Non-pigmented ciliary epithelial cell (primary cell): ENCODE measurements at places on chromosomes 6 and 20.

GRCh38 chr6:25462235-25462897 lies 183.2 kb downstream of the CARMIL1 start:
- no peak for DNase-seq

DNA sequence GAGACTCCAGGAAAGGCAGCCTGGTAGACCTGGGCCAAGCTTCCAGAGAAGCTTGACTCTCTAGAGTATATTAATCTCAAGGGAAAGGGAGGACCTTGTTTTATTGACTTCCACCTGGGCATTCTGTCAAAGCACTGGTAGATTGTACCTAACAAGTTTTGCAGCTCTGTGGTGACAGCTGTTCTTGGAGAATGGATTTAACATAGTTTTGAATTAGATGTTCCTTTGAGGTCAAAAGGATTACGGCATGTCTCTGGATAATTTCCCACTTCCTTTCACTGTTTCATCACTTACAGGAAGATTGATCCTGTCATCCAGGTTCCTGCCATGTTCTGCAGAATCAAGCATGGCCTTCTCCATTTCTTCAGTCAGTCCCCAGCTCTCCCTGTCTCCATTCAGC lies 246.0 kb downstream of the PHACTR1 start:
- DNase-seq, result no peak

GRCh38 chr6:53398247-53399026 lies 49.7 kb upstream of the ELOVL5 start:
- DNase-seq, result no peak

DNA sequence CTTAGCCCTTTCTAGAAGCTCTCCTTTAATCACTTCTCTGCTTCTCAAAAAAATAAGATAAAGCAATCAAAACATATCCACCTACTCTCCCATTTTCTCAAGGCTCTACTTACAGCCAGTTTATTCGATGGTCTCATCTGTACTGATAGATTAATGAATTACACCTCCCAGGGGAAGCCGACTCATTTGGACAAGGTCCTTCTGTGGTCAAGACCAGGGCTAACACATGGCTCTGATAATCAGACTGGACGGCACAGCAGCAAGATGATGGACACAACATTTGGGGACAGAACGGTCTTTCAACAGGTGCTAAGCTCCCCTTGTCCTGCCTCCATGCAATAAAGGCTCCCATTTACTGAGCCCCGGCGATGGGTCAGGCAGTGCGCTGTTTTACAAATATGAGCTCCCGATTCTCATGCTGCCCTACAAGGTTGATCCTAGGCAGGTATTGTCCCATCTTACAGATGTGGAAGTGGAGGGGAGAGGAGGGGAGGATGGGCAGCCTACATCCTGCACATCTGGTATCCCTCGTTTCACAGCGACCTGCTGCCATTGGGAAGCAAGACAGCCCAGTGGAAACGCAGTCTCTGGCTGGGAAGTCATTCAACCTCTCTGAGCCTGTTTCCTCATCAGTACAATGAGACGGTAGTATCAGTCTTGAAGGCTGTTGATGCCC lies 15.7 kb downstream of the CPNE5 start:
- no peak for DNase-seq

- no peak for DNase-seq
These were observed 12.5 kb downstream of the ALDH8A1 start for GRCh38 chr6:134937426-134937825.

GRCh38 chr6:142642651-142643050 lies 302.3 kb downstream of the HIVEP2 start:
- DNase-seq, result no peak

DNA sequence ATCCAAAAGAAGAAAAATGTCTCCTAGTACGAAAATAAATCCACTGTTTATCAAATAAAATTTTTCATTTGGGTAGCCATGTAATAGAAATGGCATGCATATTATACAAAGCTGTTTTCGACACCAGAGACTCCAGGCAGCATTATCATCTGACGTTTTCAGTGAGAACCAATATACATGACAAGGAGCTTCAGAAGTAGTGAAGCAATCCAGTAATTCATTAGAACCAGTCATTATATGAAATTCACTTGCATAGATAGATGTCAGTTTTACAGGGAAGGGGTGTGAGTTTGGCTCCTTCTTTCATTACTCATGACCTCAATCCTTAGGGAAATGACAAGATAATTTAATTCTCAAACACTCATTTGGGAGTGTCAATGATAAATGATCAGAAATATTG lies 14.7 kb downstream of the HTR1B start:
- no peak for DNase-seq

- DNase-seq, result peak; percentile 64
These were observed 32.1 kb upstream of the CENPW start for GRCh38 chr6:126307849-126308248.

- DNase-seq, result no peak
These were observed 103.9 kb upstream of the PMEPA1 start for GRCh38 chr20:57813509-57814269.

DNA sequence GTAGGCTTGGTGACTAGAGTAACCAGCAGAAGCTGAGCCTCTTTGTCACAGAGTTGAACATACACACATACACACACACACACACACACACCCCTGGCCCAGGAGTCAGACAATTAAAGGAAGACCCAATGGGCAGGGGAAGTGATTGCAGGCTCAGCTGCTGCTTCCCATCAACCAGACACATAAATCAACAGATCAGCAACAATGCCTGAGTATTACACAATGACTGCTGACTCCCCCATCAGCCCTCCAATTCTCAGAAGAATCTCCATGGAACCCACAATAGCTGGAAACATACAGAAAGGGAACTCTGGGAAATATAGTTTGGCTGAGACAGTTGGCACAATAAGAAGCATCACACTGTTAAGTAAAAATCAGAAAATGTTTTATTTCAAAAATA lies 270.4 kb upstream of the PLCB4 start:
- DNase-seq, result no peak

DNA sequence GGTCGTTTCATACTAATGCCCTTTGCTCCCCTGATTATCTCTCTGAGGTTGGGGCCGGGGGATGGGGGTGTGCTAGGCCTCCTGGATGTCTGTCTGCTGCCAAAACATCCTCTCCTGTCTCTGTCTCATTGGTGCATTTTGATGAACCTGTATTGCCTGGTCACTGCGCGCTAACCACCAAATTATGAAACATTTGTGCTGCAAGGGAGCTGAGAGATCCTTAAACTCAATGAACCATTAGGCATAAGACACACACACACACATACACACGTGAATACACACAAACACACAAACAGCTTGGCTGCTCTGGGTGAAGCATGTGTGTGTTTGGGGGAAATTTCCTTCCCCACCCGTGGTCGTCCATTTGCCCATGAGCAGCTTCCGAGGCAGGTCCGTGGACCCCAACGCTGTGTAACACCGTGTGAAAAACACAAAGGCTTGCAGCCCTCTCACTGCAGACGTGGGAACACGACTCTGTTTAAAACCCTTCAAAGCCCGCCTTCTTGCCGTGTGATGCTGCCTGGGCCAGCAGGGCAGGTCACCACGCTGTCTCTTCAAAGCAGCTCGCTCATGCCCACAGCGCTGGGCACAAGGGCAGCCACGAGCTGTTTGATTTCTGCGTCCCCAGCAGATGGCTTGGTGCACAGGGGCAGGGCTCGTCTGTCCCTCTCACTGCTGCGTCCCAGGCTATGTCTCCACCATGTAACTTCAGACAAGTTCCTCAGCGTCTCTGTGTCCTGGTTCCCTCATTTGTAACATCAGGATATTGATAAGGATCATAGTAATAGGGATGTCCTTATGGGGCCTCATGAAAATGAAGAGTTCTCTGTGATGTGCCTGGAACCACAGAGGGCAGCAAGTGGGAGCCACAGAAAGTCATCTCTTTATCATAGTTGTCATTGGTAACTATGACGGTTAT lies 96.8 kb downstream of the CDH26 start:
- no peak for DNase-seq

GRCh38 chr6:46648869-46649492 lies 3.6 kb downstream of the CYP39A1 start:
- no peak for DNase-seq
